ENCODE measurements at places on chromosomes 11 and 22.

DNA sequence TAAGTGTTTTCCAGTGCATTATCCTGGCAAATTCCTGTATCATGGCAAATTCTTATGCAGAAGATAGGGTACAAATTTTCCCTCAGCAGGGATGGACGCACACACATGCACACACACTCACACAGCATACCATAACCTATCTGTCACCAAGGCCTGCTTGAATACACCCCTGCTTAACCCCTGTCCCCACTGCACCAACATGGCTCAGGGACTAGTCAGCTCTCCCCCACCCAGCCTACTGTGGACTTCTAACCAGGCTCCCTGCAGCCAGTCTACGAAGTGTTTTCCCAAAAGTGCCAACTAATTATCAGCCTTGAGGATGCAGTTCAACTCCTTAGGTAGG lies 63.1 kb downstream of the RAB30 start:
- DNase-seq = no peak

DNA sequence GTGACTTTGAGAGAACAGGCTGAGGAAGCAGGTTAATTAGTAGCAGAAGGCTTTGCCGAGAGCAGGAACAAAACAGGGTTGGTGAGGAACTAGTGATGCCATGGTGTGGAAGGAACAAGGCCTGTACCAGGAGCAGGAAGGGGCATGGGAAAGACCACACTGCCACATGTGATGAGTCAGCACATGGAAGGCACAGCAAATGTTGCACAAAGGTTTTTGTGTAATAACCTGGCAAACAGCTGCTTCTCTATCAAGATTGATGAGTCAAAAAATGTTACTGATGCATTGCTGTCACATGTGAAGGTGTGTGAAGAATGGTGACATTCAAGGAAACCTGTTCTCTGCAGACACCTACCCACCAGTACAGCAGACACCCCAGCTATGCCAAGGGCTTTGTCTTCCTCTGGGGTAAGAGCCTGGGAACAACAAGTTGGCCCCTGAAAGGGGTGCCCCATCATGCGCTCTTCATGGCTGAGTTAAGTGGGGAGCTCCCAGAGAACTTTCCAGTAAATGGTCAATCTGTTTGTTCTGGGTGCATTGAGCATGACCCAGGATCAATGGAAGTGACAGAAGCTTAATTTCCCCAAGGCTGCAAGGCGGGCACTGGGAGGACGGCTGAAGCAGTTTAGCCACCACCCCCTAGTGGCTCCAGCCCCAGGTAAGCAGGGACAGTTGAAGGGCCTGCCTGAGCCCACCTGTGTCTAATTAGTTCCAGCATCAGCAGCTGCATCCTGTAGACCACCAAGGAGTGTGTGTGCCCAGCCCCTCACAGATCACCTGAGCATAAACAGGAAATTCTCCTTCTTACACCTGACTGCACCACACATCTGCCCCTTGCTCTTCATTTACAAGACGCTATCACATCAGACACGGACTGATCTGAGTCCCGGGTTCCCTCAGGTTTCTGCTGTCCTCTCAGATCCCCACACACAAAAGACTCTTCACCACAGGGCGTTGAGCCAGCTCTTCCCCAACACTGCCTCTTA lies 47.6 kb downstream of the GGTLC2 start:
- DNase-seq = no peak

GRCh38 chr22:25710501-25710900 lies 31.5 kb upstream of the MYO18B start:
- DNase-seq = no peak

DNA sequence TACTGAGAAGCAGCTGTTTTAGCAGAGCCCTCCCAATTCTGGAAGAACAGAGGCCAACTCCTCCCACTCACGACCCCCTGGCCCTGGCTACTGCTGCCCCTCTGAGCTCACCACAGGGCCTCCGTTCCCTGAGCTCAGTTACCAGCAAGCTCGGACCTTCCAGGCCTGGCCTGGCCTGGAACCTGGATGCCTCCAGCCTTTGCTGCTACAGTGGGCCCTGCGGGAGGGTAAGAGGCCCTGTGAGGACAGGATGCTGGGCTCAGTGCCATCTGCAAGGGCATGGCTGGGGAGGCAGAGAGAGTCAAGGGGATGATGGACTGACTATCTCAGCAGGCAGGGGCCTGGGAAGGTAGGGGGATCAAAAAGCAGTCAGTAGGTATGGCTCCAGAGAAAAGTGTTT lies 209.9 kb upstream of the NCAM1 start:
- peak; percentile 33 for DNase-seq

GRCh38 chr11:132636523-132636922 lies 895.8 kb downstream of the OPCML start:
- DNase-seq = no peak

DNA sequence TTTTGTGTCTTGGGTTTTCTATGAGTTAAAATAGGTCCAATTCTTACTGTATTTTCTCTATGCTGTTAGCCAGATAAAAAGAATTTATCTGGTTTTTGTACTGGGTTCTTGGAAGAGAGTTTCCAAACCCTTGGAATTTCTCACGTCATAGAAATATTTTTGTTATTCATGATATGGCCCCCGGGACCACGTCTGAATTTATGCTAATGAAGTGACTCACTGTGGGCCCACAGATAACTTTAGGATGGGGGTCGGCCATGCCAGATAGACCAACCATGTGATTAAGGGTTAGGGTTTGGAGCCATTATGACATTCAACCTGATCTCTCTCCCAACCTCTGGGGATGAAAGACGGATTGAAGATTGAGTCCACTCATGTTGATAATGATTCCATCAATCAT lies 35.6 kb upstream of the DDI1 start:
- no peak for DNase-seq

- DNase-seq = no peak
These were observed 37.6 kb upstream of the SYT13 start for GRCh38 chr11:45323601-45324249.

GRCh38 chr11:61735391-61735790 lies 17.0 kb upstream of the MYRF start:
- DNase-seq = no peak

- DNase-seq = no peak
These were observed 86.5 kb upstream of the PPARA start for GRCh38 chr22:46063846-46064227.

DNA sequence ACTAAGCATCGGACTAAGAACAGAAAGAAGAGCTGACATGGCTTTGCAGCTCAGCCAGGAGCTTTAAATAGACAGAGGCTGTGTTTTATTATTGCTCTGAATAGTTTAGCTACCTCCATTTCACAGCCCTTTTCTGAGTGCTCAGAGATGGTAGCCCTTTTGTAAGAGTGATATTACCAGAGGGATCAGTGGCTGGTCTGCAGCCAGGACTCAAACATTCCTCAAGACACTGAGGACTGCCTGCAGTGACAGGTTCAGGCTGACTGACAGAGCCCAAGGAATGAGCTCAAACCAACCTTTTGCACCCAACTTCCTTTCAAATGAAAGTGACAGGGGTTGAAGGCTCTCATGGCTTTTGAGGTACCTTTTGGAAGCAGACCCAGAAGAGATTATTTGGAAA lies 189.0 kb downstream of the DDX10 start:
- DNase-seq = no peak

- DNase-seq = no peak
These were observed 10.2 kb upstream of the DDB2 start for GRCh38 chr11:47204637-47204989.

DNA sequence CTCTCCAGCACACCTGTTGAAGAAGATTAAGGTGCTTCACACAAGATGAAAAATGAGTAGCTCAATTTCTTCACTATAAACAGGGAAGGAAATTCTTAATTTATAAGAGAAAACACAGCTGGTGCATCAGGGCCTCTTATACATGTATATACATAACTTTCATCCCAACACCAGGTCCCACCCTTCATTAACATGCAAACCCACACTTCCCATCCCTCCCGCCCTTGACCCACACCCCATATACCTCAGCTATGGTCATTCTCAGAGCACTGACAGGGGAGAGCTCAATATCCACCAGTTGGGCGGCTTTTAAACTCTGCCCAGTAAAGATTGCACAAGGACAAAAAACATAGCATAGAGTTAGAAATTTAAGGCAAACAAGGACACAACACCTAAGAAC lies 85.8 kb downstream of the ATG16L2 start:
- no peak for DNase-seq

DNA sequence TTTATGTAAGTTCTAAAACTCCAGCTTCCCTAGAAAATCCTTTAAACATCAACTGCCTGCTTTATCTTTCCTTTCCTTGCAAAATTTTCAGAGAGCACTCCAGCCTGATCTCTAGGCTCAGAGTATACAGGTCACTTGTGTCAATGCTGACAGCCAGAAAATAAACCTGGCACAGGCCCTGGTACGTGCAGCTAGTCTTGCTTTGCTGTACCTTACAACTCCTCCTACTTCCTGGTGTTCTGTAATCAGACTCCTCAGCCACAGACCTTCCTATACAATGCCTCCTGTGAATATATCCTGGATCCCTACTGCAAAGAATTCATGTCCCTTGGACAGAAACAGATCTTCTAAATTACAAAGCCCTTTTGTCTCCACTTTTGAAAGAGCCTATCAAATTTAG lies 24.2 kb upstream of the TMEM123 start:
- no peak for DNase-seq

- DNase-seq = no peak
These were observed 25.7 kb downstream of the MPPED2 start for GRCh38 chr11:30560206-30561106.

GRCh38 chr11:73415854-73416615 lies 39.8 kb downstream of the RELT start:
- no peak for DNase-seq

DNA sequence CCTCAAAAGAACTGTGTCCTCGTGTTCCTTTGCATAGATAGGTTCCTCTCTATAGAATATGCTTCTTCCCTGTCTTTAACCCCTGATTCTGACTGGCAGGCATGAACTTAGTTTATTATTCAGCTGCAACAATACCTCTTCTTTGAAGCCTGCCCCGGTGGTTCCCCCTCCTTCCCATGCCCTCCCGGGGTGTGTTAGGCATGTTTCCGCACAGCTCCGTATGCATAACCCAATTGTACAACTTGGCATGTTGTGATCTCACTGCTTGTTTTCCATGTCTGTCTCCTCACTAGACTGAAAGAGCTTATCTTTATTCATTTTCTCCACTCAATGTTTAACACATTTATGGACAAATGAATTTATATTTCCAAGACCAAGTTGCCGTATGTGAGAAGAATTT lies 72.6 kb downstream of the DEPDC5 start:
- DNase-seq = no peak
